ENCODE measurements at places on chromosomes 16 and 17. TPM values are rescaled to one million over a fixed set of nuclear protein-coding genes. Genes with fewer than 3 reads are reported as not detected.

GRCh38 chr17:18017958-18018357 lies 21.0 kb downstream of the ATPAF2 start:
- no peak for DNase-seq

GRCh38 chr17:7234083-7234951 lies at the start of gene DVL2:
Gene DVL2 (minus strand): TSS chr17:7234517. CDS start chr17:7234262, 255 bp downstream.
- DNase-seq: peak; percentile 93

DNA sequence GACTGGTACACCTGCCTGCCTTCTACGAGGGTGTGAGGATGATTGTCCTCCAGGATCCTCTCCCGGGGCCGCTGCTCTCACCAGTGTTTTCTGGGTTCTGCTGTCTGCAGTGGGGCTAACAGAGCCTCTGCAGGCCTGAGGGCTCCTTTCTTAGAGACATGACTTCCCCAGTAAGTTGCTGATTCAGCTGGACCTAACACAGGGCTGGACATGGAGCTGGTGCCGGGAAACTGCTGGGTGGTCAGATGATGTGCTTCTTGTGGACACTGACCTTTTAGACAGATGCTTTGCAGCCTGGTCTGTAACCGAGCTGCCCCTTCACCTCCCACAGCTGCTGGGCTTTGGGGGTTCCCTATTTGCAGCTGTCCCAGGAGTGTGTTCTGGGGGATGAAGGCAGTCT lies 71.5 kb downstream of the FOXL1 start:
- DNase-seq: no peak

GRCh38 chr16:12917246-12917645 lies 15.8 kb downstream of the SHISA9 start:
- no peak for DNase-seq

- no peak for DNase-seq
These were observed 20.5 kb downstream of the METTL9 start for GRCh38 chr16:21619765-21620425.

DNA sequence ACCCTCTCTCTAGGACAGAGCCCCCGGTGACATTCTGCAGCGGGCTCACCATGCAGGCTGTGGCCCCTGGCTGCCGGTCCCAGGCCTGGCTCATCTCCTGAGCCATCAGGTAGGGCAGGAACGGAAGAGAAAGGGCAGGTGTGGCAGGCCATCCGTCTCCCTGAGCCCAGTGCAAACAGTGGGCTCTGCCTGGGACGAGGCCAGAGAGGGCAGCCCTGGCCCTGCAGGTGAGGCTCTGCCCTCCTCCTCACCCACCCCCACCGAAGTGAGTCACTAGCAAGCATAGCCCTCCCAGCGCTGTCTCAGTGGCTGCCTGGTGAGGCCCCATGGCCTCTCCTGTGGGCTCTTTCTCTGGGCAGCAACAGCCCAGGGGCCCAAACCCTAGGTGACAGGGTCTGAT lies 14.5 kb downstream of the OTOP3 start:
- no peak for DNase-seq

DNA sequence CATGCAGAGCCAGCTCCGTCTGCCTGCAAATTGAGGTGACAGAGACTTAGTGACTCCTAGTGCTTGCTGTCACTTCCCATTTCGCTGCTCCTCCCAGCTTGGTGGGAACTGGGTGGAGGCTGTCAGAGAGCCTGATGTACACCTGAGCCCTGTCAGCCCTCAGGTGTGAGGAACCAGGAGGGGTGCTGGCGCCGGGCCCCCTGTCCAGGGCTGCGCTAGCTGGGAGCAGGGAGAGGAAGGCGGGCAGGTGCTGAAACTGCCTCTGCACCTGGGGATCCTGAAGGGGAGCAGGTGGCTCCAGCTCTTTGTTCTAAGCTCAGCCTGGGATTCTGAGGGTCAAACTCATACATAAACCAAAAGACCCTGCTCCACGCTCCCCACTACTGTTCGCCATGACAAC lies 10.8 kb upstream of the WSCD1 start:
- no peak for DNase-seq

- DNase-seq: no peak
These were observed 76.8 kb downstream of the MPRIP start for GRCh38 chr17:17119106-17119505.

DNA sequence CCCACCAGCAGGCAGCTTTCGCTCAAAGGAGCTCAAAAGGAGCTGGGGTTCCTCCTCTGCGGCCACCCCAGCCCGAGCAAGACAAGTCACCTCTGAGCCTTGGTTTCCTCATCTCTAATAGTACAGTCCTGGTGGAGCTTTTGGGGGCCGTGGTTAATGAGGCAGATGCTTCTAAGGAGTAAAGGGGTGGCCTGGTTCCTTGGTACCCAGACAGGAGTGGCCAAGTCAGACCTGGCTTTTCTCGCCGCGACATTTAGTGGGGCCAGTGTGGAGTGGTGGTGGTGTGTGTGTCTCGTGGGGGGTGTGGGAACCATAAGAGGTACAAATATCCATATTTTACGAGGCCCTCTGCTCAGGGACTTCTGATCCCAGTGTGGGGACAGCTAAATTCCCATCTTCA lies 6.7 kb downstream of the FOXF1 start:
- DNase-seq: no peak

DNA sequence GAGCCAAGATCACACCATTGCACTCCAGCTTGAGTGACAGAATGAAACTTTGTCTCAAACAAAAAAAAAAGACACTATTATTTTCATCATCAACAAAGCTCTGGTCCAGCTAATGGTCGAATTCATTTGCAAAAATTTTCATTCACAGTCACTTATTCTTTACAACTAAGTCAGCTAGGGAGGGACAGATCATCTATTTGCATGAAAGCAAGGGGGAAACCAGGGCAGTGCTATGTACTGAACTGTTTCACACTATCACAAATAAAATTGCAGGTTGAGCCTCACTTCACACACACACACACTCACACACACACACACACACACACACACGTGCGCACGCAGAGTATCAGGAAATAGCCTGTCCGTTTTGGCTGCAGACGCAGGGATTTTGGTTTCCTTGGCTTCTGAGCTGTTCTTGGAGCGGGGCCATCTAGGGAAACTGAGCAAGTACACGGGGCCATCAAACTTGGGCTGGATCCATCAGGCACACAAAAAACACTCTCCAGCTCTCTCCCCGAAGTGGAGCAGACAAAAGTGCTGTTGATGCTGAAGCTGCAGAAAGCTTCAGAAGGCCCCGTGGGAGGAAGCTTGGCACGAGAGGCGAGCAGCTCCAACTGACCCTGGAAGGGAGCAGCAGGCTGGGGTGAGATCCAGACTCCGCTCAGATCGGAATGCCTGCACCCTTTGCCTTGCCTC lies 44.3 kb upstream of the HELZ start:
- no peak for DNase-seq

Gene ARHGDIG
- total RNA-seq: not detected

Gene SYNGR3
- total RNA-seq: 11.3 TPM

Gene SLC5A11
- total RNA-seq: 0.22 TPM

Gene CLEC3A
- total RNA-seq: not detected

Gene HOXB1
- total RNA-seq: not detected

Gene FOXF1
- total RNA-seq: not detected

Gene APOBR
- 3.2 TPM for total RNA-seq

Gene SECTM1
- not detected for total RNA-seq
